ENCODE measurements at places on chromosomes 3 and 15.

- no peak for DNase-seq
These were observed 44.4 kb upstream of the B3GALNT1 start for GRCh38 chr3:161149529-161149928.

DNA sequence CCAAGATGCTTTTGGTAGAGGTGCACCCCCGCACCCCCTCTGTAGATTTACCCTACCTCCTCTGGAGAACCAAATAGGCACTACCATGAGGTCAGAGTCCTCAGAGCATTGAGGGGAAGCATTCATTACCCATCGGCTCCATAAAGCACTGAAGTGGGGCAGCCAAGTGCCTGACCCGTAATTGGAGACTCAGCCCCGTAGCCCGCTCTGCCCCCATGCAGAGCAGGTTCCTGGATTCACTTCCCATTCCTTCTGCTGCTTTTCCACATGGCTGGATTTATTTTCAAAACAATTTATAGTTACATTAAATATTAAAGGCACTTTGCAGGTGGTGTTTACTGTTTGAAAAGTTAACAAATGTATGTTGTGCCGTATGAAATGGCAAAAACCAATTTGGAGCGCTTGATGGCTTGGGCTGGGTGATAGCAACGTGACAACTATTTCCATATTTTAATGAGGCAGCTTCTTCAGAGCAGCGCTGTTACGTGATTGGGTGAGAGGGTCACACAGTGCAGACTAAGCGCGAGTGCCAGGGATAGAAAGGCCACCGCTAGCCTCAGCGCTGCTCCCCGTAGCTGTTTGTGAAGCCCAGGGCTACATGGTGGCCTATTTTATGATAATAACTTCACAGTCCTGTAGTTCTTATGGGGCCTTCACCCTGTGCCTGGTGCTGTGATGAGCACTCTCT, 373.8 kb upstream of the PROK2 start:
- DNase-seq = no peak

GRCh38 chr15:91862891-91863504, 9.5 kb downstream of the SLCO3A1 start:
- DNase-seq = no peak

DNA sequence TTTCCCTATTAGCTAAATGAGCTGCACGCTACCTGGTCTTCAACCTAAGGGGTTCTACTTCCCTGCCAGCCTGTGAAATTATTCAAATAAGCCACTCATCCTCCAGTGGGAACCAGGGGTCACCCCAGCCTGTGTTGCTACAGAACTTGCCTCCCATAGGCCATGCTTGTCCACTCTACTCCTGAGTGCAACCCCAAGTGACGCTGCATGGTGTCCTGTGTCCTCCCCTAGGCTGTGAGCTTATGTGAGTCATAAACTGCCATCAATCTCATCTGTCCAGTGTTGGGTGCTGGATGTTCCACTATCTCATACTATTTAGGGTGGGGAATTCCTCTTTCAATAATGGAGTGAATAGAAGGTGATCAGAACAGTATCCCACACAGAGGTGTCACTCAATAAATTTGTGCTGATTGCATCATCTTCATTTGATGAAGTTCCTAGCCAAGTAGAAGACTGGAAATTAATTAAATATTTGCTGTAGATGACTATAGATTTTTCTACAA, 49.8 kb upstream of the SSR3 start:
- DNase-seq = no peak

DNA sequence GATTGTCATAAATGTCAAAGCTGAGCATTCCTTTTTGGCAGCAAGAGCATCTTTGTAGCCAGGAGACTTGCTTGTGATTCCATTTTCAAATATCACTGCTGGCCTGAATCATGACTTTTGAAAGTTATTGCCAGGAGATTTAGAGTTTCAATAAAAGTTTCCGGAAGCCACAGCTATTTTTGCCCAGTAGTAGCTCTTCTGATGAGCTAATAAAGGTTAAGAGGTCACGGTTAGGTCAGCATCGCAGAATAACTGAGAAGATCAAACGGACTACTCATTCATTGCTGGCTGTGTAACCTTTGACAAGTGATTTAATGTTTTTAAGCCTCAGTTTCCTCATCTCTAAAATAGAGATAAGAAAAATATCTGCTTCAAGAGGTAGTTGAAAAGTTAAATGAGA, 105.1 kb upstream of the ETV5 start:
- no peak for DNase-seq

GRCh38 chr3:187136337-187136736, 3.0 kb downstream of the RPL39L start:
- no peak for DNase-seq

DNA sequence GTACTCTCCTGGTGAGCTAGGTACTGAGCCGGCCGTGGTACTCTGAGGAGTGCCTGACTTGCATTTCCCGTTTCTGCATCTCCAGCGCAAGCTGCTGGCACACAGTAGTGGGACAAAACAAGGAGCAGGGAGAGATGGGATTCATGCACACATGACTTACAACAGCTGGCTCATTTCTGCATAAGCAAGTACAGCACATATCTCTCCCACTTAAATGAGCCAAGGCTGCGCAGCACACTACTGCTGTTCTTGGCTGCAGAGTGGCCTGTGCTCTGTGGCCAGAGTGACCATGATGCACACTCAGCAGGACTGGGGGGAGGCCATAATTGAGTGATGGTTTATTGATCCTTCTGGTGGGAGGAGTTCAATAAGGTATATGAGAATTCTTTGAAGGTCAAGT, 59.2 kb upstream of the ABHD17C start:
- DNase-seq = no peak

DNA sequence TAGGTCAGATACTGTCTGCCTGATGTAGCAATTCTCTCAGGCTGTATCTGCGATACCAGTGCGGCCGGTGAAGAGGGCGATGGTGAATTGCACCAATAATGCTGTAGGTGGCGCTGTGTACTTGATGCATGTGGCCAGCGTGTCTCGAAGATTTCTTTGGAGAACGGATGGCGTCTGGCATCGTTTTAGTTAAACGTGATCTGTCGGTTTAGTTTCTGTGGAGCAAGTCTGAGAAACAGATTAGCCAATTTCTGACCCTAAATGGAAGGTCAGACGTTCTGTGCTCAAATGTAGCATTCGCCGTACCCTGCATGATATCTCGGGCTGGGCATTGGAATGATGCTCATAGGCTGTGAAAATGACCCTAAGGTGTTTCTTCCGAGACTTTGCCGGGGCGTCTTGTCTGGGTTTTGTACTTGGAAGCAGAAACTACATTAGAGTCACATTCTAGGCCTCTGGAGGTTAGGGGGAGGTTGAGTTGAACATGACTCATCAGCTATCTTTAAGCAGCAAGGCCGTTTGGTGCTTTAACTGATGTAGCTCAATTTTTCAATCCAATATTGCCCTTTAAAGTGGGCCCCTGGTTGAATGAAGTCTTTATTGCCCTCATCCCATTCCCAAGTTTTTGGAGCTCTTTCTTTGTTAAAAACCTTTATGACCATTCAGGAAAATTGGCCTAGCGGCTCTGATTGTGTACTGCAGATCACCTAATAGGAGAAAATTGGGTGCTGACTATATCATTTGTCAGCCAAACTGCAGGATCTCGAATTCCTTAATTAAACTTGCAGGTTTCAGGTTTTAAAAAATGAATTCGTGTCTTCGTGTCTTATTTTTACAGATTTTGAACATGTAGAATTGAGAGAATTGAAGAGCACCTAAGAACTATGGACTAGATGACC, 80.0 kb downstream of the SQOR start:
- DNase-seq = peak; percentile 46

- DNase-seq = no peak
These were observed 86.6 kb downstream of the HMG20A start for GRCh38 chr15:77507143-77507897.

GRCh38 chr3:194339356-194339755, 11.8 kb downstream of the CPN2 start:
- DNase-seq = no peak

GRCh38 chr3:179837374-179837773, 184.5 kb downstream of the USP13 start:
- no peak for DNase-seq

DNA sequence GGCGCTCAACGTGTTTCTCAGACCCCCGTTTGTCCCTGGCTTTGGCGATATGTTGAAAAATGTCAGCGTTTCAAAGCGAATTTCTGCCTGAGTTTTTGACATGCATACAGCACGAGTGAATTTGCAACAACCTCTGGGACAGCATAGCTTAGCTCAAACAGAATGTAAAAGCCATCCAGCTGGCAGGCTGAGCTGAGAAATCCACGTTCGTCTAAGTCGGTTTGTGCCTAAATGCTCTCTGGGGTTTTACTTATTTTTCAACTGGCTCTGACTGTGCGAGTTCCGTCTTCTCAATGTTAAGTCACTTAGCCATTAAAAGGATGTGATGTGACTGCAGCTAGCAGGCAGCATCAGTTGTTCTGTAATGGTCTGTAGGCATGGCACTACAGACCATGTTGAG, 243.5 kb upstream of the SLCO3A1 start:
- no peak for DNase-seq

DNA sequence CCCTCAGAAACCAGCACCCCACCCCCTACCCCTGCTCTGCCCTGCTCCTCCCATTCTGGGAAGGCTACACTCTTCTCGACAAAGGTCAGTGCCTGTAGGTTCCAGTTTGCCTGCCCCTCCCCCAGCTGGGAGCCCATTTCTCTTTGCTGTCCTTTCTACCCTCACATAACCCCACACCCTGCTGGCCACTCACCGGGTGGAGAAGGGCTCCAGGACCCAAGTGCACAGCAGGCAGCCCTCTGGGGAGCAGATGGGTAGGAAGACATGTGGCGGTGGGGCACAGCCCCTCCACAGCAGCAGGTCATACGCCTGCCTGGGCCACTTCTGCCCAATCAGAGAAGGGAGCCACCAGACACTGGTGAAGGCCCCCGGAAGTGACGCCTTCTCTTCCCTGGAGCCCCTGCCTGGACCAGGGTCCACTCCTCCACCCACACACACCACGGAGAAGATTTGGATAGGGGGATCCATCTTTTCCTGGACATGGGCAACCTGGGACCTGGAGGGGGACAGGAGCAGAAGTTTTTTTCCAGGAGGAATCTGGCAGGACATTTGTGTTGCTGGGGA, at the start of gene THPO:
TSS of gene THPO (minus strand) at position 326 of the 564 bp plus-strand sequence. CDS start 1,948 bp downstream, outside the sequence.
- DNase-seq = no peak

GRCh38 chr3:165466856-165467255, 270.7 kb upstream of the SLITRK3 start:
- no peak for DNase-seq

GRCh38 chr3:194685065-194685717, 492 bp upstream of the FAM43A start:
- DNase-seq = no peak

DNA sequence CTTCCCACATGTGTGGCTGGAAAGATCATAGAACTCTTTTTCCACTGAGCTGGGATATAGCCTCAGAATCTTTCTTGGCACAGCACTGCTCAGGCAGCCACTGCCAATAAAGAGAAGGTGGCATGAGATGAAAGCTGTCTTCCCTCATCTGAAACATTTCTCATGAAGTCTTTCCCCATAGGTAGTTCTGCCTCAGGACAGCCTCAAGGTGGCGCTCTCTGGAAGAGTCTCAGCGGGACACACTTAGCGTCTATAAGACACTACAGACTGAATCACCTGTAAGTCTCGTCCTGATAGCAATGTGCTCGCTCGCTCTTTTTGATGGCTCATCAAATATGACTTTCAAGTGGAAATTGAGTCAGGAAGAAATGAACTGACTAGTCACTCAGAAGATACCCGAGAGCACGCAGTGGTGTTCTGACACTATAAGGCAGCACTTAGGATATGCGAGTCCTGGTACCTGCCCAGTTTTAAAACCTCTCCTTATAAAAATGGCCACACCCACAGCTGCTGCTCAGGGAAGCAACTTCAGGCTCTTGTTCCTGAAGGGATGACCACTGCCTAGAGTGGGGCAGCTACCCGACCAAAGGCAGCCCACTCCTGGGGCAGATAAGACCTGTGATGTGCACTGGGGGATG, 269.5 kb downstream of the SUCLG2 start:
- DNase-seq = no peak

- no peak for DNase-seq
These were observed 51.9 kb upstream of the KLF13 start for GRCh38 chr15:31274496-31275330.

DNA sequence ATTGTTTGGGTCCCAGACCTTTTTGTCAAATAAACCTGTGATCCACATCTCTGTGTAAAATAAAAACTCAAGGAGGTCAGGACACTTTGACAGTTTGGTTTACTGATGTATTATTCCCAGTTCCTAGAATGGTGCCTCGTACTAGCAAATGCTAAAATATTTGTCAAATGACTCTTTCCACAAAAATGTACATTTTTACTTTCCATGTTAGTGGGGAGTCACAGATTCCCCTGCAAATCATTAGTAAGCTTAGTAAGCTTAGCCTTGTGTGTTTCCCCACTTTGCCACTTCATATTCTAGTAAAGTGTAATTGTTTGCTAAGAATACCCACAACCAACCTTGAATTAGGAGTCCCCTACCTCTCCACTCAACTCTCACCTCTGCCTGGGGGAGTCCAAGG, 2.4 kb upstream of the MAGI1 start:
- DNase-seq = no peak

DNA sequence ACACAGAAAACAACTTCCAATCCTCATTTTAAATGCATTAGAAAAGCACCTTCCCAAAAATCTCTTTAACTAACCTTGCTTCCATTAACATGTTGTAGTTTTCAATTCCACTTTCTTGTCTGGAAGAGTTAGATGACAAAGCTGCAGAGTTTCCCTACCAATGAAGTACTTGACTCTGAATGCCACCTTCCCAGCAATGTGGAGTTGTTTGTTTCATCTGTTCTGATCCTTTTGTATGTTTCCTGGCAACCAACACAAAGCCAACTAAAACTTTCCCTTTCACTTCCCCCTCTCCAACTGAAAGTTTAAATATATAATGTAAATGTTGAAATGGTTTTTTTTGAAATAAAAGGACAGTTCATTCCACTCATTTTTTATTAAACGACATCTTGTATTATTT, at the start of gene WDR49:
TSS of gene WDR49 (minus strand) at position 183 of the 400 bp plus-strand sequence. CDS start 517 bp downstream, outside the sequence.
- DNase-seq = no peak

DNA sequence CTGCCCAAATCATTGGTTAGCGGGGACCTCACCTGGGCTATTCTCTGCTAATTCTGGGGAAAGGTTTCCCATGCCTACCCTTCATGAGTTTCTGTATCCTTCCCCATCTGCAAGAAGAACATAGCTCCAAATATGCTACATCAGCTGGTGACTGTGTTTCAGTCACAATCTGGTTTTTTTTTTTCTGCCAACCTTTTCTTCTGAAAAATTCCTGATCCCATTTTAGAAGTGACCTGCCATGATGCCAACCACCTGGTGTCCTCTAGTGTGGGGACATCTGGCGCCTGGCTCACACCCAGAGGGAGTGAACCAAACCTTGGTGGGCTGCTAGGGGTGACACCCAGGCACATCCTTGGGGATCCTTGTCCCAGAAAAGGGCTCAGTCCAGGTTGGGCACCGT, 76.1 kb downstream of the CHRD start:
- no peak for DNase-seq

- no peak for DNase-seq
These were observed 148.9 kb downstream of the SMAD6 start for GRCh38 chr15:66850996-66851310.

- DNase-seq = no peak
These were observed 265.6 kb downstream of the CTNNB1 start for GRCh38 chr3:41464858-41465257.

GRCh38 chr3:184474897-184475296, 86.7 kb upstream of the EPHB3 start:
- no peak for DNase-seq
